AG09309 (cell line): ENCODE measurements at places on chromosomes 7 and 10.

GRCh38 chr10:2882628-2883027 is 184.7 kb upstream of the PFKP start:
- no peak for DNase-seq

- DNase-seq = no peak
Measured at GRCh38 chr7:29154076-29154475, 7.7 kb upstream of the CPVL start.

DNA sequence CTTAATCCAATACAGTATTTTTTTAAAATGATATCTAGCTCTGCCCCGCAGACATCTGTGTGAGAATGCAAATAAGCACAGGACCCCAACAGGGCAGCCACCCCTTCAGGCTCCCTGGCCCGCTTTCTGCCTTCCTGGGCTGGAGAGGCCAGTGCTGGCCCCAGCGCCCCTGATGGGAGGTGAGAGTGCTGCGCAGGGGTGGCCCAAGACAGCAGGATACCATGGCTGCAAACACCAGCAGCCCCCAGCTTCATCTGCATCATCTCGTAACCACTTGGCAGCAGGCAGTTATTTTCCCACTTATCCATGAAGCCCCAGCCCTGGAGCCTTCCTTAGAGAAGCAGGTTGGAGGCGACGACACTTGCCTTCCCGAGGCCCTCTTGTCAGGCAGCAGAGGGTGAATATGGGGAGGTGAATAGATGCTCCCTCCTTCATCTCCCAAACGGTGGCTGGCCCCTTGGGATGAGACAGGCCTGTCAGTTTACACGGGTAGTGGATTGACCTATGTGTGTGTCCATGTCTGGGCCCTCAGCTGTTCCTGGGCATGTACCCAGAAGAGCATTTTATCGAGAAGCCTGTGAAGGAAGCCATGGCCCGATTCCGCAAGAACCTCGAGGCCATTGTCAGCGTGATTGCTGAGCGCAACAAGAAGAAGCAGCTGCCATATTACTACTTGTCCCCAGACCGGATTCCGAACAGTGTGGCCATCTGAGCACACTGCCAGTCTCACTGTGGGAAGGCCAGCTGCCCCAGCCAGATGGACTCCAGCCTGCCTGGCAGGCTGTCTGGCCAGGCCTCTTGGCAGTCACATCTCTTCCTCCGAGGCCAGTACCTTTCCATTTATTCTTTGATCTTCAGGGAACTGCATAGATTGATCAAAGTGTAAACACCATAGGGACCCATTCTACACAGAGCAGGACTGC is 71.2 kb downstream of the ALOX5 start:
- no peak for DNase-seq

- DNase-seq = no peak
Measured at GRCh38 chr7:25664593-25664992, 436.3 kb upstream of the NPVF start.

- DNase-seq = no peak
Measured at GRCh38 chr7:133545618-133546017, 292.7 kb downstream of the EXOC4 start.

GRCh38 chr7:158530800-158531609 is 56.6 kb downstream of the PTPRN2 start:
- DNase-seq = no peak

GRCh38 chr7:159086301-159086925 is 58.3 kb downstream of the VIPR2 start:
- DNase-seq = no peak

GRCh38 chr7:32030904-32031692 is 39.1 kb downstream of the PDE1C start:
- no peak for DNase-seq

GRCh38 chr7:94843553-94843952 is 63.8 kb upstream of the PPP1R9A start:
- DNase-seq = no peak

- no peak for DNase-seq
Measured at GRCh38 chr10:70970830-70971229, 82.5 kb upstream of the PCBD1 start.

DNA sequence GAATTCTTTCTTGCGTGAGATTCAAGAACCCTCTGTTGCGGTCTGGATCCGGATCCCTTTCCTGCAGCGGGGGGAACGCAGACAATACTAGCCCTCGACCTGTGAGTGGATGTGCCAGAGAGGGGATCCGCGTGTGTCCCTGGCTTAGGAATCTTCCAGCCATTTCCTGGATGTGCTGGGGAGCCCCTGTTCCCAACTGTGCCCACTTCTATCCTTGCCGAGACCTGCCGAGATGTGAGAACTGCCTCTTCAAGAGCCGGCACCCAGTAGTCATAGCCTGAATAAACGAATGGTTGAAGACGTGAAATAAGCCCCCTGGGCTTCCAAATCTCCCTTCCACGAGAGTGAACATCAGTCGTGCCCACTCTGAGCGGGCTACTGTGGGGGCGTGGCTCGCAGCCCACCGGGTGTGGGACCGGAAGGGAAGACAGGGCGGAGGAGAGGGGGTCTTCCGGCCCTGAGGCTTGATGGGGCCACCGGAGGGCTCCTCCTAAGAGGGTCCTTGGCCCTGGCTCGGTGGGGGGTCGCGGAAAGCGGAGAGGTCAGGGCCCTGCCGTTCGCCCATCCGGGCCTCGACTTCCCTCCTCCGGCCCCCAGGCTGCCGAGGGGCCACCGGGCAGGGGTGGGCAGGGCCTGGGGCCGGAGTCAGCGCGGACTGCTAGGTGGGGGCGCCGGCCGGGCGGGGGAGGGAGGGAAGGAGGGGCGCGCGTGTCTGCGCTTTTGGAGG is 1.3 kb upstream of the CCDC136 start:
- no peak for DNase-seq

- no peak for DNase-seq
Measured at GRCh38 chr10:62619413-62619738, 185.1 kb upstream of the ADO start.

DNA sequence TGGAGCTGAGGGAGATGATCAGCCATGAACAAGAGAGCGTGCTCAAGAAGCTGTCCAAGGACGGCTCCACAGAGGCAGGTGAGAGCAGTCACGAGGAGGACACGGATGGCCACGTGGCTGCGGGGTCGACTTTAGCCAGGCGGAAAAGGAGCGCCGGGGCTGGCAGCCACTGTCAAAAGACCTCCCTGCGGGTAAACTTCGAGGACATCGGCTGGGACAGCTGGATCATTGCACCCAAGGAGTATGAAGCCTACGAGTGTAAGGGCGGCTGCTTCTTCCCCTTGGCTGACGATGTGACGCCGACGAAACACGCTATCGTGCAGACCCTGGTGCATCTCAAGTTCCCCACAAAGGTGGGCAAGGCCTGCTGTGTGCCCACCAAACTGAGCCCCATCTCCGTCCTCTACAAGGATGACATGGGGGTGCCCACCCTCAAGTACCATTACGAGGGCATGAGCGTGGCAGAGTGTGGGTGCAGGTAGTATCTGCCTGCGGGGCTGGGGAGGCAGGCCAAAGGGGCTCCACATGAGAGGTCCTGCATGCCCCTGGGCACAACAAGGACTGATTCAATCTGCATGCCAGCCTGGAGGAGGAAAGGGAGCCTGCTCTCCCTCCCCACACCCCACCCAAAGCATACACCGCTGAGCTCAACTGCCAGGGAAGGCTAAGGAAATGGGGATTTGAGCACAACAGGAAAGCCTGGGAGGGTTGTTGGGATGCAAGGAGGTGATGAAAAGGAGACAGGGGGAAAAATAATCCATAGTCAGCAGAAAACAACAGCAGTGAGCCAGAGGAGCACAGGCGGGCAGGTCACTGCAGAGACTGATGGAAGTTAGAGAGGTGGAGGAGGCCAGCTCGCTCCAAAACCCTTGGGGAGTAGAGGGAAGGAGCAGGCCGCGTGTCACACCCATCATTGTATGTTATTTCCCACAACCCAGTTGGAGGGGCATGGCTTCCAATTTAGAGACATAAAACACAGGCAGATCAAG is 3.3 kb downstream of the GDF2 start:
- DNase-seq = no peak

DNA sequence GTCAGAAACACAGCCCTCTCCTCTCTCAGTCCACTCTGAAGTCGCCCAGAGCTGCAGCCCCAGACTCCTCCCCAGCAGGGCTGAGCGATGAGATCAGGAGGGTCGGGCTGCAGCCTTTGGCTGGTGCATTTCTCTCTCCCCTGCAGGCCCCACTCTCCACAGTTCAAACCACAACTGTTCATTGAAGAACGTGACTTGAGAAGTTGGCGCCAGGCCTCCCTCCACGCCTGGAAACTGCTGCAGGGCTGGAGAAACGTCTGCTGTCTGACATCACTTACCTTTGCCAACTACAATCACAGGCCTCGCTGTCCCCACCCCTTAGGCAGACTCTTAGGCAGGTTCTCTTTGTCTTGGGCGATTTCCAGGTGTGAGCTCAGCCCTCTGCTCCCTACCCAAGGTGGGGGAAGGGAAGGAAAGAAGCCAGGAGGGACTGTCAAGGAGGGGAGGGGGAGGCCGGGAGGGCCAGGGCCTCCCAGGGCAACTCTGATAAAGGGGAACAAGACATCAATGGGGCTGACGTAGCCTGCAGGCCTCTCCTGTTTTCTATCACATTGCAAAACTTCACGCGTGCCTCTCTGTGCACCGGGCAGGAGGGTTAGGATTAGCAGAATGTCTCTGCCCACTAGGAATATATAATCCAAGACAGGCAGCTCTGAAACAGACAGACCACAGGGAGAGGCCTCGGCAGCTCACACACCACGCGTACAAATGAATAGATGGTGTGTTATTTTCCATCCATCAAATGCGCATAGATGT is 32.7 kb downstream of the CALML5 start:
- DNase-seq = no peak

DNA sequence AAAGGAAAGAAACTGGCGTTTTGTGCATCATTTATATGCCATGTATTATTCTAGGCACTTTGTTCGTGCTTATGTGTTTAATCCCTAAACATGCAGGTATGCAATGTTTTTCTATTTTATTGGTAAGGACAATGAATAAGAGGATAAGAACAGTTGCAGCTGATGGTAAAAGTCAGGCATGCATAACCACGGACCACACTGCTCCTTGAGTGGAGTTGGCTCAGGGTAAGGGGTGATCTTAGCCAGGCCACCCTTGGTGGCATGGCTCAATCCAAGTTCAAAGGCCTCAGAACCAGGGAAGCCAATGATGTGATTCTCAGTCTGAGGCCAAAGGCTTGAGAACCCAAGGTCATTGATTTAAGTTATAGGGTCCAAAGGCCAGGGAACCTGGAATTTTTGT is 1068.1 kb downstream of the NRG3 start:
- DNase-seq = no peak

- DNase-seq = no peak
Measured at GRCh38 chr10:110803830-110804338, 67.8 kb upstream of the PDCD4 start.

- DNase-seq = no peak
Measured at GRCh38 chr7:65387891-65388290, 14.2 kb downstream of the ZNF92 start.

DNA sequence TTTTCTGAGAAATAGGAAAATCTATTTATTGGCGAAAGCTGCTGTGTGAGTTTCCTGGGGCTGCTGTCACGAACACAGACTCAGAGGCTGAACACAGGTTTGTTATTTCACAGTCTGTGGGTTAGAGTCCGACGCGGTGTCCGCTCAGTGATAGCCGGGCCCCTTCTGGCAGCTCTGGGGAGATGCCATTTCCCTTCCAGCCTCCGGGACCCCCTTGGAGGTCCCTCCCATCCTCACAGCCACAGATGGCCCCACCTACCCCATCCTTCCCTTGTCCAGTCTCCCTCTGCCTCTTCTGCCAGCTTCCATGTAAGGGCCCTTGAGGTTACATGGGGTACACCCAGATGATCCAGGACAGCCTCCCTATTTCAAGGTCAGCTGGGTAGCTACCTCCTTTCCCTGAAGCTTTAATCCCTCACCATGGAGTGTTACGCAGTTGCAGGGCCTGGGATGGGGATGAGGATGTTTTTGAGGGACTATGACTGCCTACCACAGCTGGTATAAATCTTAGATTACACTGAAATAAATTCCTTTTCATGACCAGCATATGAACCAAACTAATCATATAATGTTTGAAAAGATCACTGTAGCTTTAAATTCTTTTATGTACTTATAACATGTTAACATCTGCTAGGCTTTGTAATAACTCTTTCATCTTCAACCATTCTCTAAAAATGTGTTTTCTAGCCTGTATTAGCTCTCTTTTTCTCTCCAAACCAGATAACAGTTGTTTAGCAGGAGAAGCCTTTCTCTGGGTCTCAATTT is 98.5 kb downstream of the WDR37 start:
- DNase-seq = no peak

DNA sequence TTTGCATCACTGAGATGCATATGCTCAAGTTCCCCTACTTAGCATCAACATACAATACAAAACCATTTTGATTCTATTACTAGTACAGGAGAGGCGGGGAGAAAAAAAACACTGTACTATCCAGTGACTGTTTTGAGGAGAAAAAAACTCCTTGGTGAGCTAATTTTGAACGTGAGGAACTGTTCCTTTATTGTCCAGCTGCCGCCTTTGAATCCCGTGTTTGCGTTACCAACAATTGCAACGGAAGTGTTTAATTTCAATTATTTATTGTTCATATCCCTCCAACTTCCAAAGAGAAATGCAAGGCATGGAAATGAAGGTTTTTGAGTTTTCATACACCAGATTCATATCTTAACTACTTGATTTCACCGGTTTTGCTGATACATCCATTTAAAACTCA is 66.4 kb upstream of the ARHGAP21 start:
- no peak for DNase-seq

GRCh38 chr7:28754027-28754426 is 204.1 kb downstream of the TRIL start:
- DNase-seq = no peak

- DNase-seq = no peak
Measured at GRCh38 chr7:86025807-86026206, 617.9 kb upstream of the GRM3 start.

DNA sequence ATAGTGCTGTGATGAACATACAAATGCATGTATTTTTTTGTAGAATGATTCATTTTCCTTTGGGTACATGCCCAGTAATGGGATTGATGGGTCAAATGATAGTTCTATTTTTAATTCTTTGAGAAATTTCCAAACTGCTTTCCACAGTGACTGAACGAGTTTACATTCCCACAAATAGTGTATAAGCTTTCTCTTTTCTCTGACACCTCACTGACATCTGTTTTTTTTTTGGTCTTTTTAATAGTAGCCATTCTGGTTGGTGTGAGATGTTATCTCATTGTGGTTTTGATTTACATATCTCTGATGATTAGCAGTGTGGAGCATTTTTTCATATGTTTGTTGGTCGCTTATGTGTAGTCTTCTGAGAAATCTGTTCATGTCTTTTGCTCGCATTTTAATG is 195.0 kb upstream of the AGK start:
- no peak for DNase-seq

DNA sequence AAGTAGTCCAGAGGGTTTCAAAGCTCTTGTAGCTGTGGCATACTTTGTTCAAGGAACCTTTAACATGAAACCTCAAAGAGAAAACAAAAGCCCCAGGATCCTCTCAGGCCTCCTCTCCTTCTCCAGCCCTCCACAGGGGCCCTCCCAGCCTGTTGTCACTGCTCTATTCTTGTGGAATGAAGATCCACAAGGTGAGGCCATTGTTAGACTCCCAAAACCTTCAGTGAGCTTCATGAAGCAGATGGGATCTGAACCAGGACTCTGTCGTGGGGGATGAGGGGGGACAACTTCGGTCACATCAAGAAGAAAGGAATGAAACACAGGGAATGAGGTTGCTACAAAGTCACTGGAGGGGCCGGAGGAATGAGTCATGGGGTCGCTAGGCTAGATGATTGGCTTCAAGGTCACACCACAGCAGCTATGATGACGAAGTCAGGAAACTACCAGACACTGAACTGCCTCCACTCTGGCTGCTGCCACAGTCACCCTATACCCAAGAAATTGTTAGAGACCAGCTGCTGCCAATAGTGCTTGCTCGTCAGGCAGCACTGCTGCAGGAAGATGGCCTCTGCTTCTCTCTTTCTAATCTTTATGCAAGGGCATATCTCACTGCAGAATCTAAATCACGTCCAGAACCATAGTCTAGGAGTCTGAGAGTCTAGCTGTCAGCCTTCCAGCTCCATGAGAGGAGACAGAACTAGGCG is 208.8 kb downstream of the HIBADH start:
- DNase-seq = no peak
